ENCODE measurements at places on chromosomes 2 and 18.

DNA sequence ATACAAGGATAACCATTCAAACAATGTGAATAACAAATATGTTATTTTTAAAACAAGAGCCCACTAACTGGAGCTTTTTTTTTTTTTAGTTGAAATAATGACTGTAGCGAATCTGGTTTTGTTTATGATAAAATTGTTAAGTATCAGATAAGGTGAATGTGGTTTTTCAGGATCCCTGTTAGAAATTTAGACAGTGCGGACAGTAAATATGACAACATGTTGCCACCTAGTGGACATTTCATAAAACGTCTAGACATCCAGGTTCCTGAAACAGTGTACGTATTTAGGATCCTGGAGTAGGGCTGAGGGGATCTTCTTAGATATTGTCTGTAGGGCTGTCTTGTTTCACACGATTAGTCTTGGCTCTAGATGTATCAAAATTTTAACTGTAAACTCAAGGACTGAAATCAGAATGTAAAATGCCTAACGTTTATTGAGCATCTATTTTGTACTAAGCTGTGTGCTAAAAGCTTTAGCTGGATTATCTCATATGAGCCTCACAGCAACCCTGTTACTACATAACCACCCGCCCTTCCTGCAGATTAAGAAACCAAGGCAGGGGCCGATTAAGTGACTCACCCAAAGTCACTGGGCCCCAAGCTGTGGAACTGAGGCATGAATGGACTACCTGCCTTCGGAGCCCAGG lies 23.9 kb upstream of the CCDC68 start:
- DNase-seq, result no peak

GRCh38 chr2:37243435-37243834 lies 12.0 kb downstream of the NDUFAF7 start:
- no peak for DNase-seq

DNA sequence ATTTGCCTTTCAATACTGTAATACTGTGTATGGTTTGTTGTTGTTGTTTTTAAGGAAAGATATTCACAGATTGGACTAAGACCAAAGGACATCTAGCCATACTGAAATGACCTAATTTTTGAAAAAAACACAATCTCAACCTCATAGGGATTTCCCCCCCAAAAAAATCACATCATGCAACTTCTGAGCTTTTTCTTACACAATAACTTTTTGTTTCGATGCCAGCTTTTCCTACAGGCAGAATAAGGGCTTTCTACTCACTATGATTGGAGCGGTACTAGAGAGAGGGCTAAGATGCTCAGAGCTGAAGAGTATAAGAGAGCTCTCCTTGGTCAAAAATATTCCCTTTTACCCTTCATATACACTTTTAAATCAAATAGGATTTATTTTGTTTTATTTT lies 32.4 kb upstream of the SLC3A1 start:
- no peak for DNase-seq

DNA sequence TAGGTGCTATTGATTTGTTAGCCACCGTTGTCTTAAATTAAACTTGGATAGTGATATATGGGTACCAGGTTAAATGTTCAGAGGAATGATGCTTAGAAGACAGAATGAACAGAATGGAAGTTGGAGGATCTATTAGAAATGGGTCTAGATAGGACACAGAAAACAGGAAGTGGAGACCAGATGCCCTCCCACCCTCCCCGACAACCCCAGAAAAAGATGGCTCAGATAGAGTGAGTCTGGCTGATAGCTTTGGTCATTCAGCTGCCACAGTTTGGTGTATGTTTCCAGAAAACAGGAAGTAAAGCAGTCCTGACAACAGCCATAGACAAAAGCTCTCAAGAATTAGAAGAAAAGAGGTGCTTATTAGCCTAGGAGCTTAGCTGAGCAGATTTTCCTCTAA lies 71.5 kb upstream of the DSG1 start:
- no peak for DNase-seq

GRCh38 chr2:143468341-143468888 lies 339.2 kb downstream of the ARHGAP15 start:
- DNase-seq, result no peak

DNA sequence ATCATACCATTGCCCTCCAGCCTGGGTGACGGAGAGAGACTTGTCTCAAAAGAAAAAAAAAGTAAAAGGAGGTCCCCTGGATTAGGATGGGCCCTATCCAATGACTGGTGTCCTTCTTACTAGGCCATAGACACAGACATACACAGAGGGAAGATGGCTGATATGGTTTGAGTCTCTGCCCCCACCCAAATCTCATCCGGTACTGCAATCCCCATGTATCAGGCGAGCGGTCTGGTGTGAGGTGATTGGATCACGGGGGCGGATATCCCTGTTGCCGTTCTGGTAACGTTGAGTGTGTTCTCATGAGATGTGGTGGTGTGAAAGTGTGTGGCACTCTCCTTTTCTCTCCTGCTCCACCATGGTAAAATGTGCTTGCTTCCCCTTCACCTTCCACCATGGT lies 7.8 kb upstream of the CNDP2 start:
- no peak for DNase-seq

DNA sequence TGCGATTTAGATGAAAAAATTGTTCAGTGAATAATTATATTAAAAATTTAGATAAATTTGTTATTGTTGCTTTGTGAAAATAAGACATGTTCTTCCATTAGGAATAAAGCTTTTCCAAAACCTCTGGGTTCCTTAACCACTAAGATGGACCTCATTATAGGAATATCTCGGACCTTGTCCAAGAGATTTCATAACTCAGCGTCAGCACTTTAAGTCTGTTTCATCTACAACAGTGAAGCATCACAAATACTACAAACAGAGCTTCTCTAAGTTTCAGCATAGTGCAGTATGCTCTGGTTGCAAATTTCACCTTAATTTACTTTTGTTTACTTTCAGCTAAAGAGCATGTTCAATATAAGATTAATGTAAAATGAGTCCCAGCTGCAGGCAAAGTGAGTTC lies 150.3 kb downstream of the UBE2E3 start:
- DNase-seq, result no peak

DNA sequence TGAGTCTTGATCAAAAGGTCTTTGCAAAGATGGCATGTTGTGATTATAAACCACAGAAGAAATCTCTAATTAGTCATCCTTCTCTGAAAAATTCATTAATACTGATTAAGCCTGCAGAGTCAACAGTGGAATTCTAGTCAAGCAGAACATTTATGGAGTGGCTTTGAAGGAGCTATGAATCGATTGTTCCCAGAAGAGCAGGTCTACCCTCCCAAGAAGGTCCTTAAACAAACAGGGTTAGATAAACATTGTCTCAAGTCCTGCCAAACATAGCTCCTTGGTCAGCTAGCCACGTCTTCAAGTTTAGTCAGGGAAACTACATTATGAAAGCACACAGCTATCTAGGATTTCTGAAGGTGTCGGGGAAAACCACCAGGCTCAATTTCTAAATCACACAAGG lies 88.9 kb downstream of the ITGA4 start:
- no peak for DNase-seq

GRCh38 chr2:46780801-46781445 lies 134.7 kb downstream of the MCFD2 start:
- peak; percentile 67 for DNase-seq

GRCh38 chr2:147255812-147256211 lies 589.0 kb upstream of the ACVR2A start:
- DNase-seq, result no peak

DNA sequence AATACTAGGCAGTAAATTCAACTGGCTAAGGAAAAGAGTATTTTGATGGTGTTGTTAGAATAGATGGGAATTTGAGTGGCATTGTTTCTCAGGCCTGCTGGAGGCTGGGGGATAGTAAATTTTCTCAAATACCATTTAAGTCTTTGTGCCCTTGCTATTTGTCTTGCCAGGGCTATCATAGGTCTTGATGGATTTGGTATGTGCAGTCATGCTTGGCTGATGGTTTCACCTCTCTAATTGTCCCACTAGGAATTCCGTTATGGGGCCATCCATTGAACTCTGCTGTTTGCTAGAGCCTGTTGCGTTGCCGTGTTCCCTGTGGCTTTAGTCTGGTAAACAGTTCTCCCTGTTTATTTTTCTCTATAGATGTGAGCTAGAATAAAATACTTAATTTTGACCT lies 438.1 kb upstream of the FAM98A start:
- DNase-seq, result no peak

- DNase-seq, result no peak
These were observed 9.2 kb downstream of the NMI start for GRCh38 chr2:151280271-151280670.

GRCh38 chr18:65762556-65762955 lies 11.7 kb downstream of the CDH7 start:
- no peak for DNase-seq

- no peak for DNase-seq
These were observed 134.4 kb downstream of the L3MBTL4 start for GRCh38 chr18:6280211-6280743.

DNA sequence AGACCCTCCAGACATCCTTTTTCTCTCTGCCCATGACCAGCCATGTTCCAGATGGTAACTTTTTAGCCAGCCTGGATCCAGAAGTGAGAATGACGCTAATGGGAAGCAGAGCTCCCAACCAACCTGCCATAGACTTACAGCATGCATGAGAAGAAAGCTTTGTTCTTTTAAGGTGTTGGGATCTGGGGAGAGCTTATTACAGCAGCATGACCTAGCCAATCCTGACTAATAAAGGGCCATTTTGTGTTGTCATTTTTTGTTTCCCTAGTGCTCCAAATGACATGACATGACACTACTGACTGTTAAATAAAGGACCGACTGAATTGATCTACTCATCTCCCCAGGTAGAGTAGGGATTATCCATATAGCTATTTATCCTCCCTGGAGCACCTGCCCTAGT lies 5.2 kb upstream of the PRKCE start:
- no peak for DNase-seq

GRCh38 chr2:70645733-70646419 lies 92.2 kb upstream of the TGFA start:
- no peak for DNase-seq

GRCh38 chr18:6405237-6406074 lies 9.3 kb downstream of the L3MBTL4 start:
- DNase-seq, result no peak

DNA sequence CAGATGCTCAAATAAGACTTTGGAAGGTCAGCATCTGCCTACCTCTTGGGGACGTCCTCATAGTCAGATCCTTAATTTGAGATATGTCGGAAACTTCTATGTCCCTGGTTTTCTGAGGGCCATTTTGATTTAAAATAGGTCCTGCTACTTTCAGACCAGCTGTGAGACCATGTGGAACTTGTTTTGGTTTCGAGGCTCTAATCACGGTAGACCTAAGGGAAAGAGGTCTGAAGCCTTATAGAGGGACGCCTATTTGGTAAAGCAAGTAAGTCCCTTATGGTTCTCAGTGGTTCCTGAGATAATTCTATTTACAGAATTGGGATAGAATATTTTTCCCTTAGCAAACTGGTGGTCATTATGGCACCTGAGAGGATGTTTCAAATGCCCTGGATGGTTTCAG lies 75.1 kb downstream of the RFTN2 start:
- DNase-seq, result no peak
